Activated naive CD8-positive, alpha-beta T cell treated with anti-CD3 and anti-CD28 coated beads for 36 hours (primary cell): ENCODE measurements at places on chromosomes 4 and X. TPM values are rescaled to one million over a fixed set of nuclear protein-coding genes. Genes with fewer than 3 reads are reported as not detected.

Gene MAGEB1
- not detected for total RNA-seq

DNA sequence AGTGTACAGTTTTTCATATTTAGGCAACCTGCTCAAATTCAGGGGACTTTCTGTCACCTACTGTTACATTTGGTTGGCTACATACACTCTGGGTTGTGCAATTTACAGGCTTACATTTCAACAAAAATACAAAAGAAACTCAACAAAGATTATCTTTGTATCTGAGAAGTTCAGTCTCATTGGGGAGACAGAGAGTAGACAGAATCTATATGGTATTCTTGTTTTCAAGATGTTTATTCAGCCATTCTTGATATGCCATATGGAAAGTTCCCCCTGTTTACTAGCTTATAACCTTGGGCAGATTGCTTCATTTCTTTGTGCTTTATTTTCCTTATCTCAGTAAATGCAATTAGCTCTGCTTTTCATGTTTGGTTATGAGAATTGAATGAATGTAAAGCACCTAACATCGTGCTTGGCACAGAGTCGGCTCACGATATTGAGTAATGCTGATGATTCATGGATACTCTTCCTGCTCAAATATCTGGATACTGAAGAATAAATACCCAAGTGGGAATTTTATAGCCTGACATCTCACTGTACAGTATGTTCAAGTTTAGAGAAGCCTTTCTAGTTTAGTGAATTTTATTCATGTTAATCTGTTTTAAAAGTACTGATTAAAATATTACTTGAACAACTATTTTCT lies 96.5 kb upstream of the PACRGL start:
- no peaks in the 10 kb centered on the region for H3K36me3 ChIP-seq
- H3K27ac ChIP-seq = no peak overlapping the region
- no peak for DNase-seq
- H3K4me1 ChIP-seq = no peaks in the 10 kb centered on the region

Gene MAP7D2
- 0.70 TPM for total RNA-seq

Gene TCEAL2
- total RNA-seq = 0.40 TPM

DNA sequence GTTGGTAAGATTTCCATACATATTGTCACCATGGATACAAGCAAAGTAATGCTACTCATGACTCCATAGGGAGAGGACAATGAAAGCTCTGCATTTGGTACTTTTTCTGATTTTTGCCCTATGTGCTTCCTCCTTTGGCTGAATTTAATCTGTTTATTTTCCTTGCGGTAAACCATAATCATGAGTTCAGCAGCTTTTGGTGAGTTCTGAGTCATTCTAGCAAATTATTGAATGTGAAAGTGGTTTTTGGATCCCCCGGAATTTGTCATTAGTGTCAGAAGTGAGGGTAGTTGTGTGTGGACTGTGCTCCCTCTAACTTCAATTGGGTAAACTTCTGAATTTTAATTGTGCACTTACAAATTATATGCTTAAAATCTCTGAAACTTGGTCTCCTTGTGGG lies 170.3 kb downstream of the MOSPD2 start:
- H3K4me1 ChIP-seq = no peaks in the 10 kb centered on the region
- no peak for DNase-seq
- no peaks in the 10 kb centered on the region for H3K27me3 ChIP-seq
- no peak overlapping the region for H3K4me3 ChIP-seq

DNA sequence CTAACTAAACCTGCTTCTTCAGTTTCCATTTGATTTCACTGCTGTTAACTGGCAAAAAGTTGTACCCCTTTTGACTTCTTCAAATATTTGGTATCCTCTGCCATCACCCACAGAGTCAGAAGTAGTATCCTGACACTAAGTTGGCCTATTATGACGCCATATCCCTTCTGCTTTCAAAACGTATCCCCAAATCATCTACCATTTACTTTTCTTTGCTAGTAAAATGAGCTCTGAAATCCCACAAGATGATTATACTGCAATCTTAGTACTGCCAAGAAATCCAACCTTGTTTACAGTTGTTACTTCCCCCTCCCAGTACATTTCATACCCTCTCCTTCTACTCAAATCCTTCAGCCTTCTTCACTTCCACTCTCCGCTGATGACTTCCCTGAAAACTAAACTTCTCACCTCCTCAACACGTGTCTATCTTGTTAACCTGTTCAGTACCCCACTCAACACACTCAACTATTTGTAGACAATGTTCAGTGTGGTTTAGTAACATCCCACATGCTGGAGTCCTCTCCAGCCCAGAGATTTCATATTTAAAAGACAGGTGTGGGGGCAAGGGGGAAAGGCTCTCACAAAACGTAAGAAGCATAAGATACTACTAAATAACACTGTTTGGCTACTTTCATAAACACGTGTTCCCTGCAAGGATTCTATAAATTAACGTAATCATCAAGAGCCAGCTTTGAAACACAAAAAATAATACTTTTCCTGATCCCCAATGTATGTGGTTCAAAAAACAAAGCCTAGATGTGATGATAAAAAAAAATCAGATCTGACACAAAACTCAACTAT lies 1.3 kb downstream of the NAF1 start:
- peaks cover 34% of the 10 kb centered on the region for H3K4me1 ChIP-seq
- peak overlapping the region; percentile 85 for H3K4me3 ChIP-seq
- H3K36me3 ChIP-seq = peaks cover 44% of the 10 kb centered on the region
- H3K27me3 ChIP-seq = no peaks in the 10 kb centered on the region
- DNase-seq = no peak

GRCh38 chr4:7328913-7329638 lies 105.7 kb downstream of the PSAPL1 start:
- no peaks in the 10 kb centered on the region for H3K36me3 ChIP-seq
- no peaks in the 10 kb centered on the region for H3K4me1 ChIP-seq
- no peak overlapping the region for H3K4me3 ChIP-seq
- DNase-seq = no peak
- no peak overlapping the region for H3K27ac ChIP-seq
- H3K27me3 ChIP-seq = no peaks in the 10 kb centered on the region

DNA sequence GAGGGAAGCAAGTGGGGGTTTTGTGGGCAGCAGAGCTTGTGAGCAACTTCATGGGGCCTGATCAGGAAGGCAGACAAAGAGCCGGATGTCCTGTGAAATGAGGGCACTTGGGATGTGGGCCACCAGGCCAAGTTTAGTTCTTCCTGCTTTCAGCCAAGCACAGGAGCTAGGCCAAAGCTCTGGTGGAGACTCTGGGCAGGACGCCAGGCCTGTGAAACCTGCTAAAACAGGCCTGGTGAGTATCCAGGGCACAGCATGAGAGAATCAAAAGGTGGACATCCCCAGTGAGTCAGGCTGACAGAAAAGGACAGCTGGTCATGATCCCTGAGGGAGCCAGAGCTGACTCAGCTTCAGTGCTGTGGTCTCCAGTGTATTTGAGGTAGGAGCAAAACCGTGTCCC lies 95.7 kb downstream of the NPNT start:
- no peak for DNase-seq
- H3K4me1 ChIP-seq = no peaks in the 10 kb centered on the region
- H3K4me3 ChIP-seq = no peak overlapping the region
- no peak overlapping the region for H3K27ac ChIP-seq
- H3K36me3 ChIP-seq = no peaks in the 10 kb centered on the region

GRCh38 chrX:38402118-38402517 lies 49.7 kb downstream of the OTC start:
- H3K27me3 ChIP-seq = peaks cover 5% of the 10 kb centered on the region
- no peak overlapping the region for H3K27ac ChIP-seq
- H3K36me3 ChIP-seq = no peaks in the 10 kb centered on the region
- H3K4me1 ChIP-seq = no peaks in the 10 kb centered on the region
- H3K4me3 ChIP-seq = no peak overlapping the region

GRCh38 chr4:175371091-175371490 lies 441.0 kb downstream of the GPM6A start:
- H3K27me3 ChIP-seq = no peaks in the 10 kb centered on the region
- H3K4me1 ChIP-seq = no peaks in the 10 kb centered on the region
- H3K4me3 ChIP-seq = no peak overlapping the region
- no peaks in the 10 kb centered on the region for H3K36me3 ChIP-seq
- no peak for DNase-seq
- no peak overlapping the region for H3K27ac ChIP-seq

DNA sequence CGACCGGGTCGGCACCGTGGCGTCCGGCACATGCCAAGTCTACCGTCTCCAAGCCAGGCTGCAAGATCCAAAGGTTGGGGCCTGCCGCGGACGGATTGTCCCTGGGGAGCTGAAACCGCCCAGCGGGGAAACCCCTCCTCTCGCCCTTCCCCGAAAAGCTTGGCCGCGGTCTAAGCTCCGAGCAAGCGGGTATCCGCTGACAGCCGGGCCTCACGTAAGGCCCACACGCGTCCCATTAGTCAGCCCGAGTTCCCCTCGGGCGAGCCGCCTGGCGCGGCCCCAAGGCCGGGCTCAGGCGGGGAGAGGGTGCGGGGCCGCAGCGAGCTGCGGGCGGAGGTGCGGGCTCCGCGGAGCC lies 6.8 kb upstream of the BCOR start:
- DNase-seq = no peak
- H3K27ac ChIP-seq = no peak overlapping the region
- H3K4me1 ChIP-seq = peaks cover 4% of the 10 kb centered on the region
- H3K27me3 ChIP-seq = peaks cover 3% of the 10 kb centered on the region
- peak overlapping the region; percentile 50 for H3K4me3 ChIP-seq

- H3K4me3 ChIP-seq = peak within 1 kb of the TSS; percentile 81
- H3K36me3 ChIP-seq = peaks cover 6% of the 10 kb centered on the region
- H3K27ac ChIP-seq = peak within 1 kb of the TSS; percentile 73
These were observed at the start of gene KIAA0232 for GRCh38 chr4:6782147-6782845. Gene KIAA0232 (plus strand): TSS chr4:6782727. CDS start chr4:6824454, 41,727 bp downstream.

DNA sequence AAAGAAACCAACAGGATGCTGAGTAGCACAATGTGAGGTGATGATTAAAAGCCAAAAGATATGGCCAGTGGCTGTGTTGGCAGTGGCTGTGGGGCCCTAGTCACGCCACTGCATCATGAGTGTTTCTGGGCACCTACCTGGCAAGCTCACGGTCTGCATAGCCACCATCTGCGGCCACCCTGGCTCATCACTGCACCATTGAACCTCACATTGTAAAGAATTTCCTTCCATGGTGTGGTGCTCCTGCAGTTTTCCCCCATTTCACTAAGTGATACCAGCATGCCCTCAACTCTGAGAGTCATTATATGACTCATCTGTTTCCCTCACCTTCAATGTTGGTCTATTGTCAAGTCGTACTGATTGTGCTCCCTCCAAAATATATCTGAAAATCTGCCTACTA lies 45.5 kb upstream of the CLNK start:
- peak overlapping the region; percentile 84 for H3K27ac ChIP-seq
- no peak overlapping the region for H3K4me3 ChIP-seq
- H3K4me1 ChIP-seq = peaks cover 67% of the 10 kb centered on the region
- H3K27me3 ChIP-seq = no peaks in the 10 kb centered on the region
- H3K36me3 ChIP-seq = peaks cover 7% of the 10 kb centered on the region
- no peak for DNase-seq

Gene EXOSC9
- total RNA-seq = 96.1 TPM

GRCh38 chrX:72126539-72127140 lies 5.1 kb downstream of the RTL5 start:
- peaks cover 9% of the 10 kb centered on the region for H3K4me1 ChIP-seq
- peak; percentile 59 for DNase-seq
- peaks cover 52% of the 10 kb centered on the region for H3K27me3 ChIP-seq
- no peak overlapping the region for H3K27ac ChIP-seq

DNA sequence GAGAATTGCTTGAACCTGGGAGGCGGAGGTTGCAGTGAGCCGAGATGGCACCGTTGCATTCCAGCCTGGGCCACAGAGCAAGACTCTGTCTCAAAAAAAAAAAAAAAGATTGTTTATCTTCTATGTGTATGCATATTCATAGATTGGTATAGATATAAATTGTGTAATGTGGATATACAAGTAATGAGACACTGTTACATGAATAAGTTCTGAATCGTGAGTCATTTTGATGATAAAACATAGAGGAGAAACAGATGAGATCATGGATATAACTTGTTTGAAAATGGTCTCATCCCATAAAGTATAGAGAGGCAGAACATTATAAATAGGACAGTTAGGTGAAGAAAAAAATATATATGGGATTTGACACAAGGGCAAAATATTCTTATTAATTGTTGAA lies 628.0 kb downstream of the IL1RAPL1 start:
- H3K27ac ChIP-seq = no peak overlapping the region
- no peaks in the 10 kb centered on the region for H3K36me3 ChIP-seq
- no peak for DNase-seq

- no peaks in the 10 kb centered on the region for H3K36me3 ChIP-seq
- no peaks in the 10 kb centered on the region for H3K4me1 ChIP-seq
- no peak overlapping the region for H3K27ac ChIP-seq
These were observed 291.7 kb downstream of the EVC2 start for GRCh38 chr4:5416637-5417036.

Gene PFKFB1
- 0.86 TPM for total RNA-seq

Gene RNF150
- total RNA-seq = 0.02 TPM

DNA sequence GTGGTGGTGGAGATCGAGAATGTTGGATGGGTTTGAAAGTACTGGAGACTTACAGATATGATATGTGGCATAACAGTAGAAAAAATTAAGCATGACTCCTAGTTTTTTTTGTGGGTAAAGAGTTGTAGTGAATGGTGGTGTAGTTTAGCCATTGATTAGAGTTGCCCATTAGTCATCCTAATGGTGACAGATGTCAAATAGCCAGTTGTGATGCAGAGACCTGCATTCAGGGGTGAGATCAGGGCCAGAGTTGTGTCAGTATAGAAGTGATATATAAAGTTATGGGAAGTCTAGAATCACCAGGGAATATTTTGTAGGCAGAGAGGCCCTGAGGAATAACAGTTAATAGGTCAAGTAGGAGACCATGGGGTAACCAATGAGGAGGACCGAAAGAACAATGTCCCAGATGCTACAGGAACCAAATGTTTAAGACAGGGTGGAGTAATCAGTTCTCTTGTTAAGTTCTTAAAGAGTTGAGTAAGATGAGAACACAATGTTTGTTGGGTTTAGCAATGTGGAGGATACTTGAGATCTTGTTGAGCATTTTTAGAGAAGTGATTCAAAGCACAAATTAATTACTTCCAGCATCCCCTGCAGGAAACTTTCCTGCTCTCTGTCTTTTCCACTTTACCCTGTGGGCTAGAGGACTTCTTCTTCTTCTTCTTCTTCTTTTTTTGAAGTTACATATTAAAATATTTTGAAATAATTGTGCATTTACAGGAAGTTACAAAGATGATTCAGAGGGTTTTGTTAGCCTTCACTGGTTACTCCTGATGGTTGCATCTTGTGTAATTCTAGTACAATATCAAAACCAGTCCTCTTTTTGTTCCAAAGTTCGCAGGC lies 13.3 kb downstream of the SGMS2 start:
- H3K27me3 ChIP-seq = peaks cover 7% of the 10 kb centered on the region
- H3K4me3 ChIP-seq = no peak overlapping the region
- no peak overlapping the region for H3K27ac ChIP-seq
- no peaks in the 10 kb centered on the region for H3K4me1 ChIP-seq
- no peak for DNase-seq
- H3K36me3 ChIP-seq = no peaks in the 10 kb centered on the region

GRCh38 chrX:68343551-68343950 lies 89.7 kb downstream of the OPHN1 start:
- H3K4me3 ChIP-seq = no peak overlapping the region
- H3K27me3 ChIP-seq = no peaks in the 10 kb centered on the region
- H3K27ac ChIP-seq = no peak overlapping the region
- H3K4me1 ChIP-seq = no peaks in the 10 kb centered on the region
- DNase-seq = no peak

GRCh38 chr4:145481164-145481941 lies at the start of gene SMAD1:
Gene SMAD1 (plus strand): TSS chr4:145481853. CDS start chr4:145514614, 32,761 bp downstream.
- H3K27me3 ChIP-seq = peaks cover 49% of the 10 kb centered on the region
- H3K4me1 ChIP-seq = peaks cover 6% of the 10 kb centered on the region
- peak; percentile 57 for DNase-seq
- peak within 1 kb of the TSS; percentile 70 for H3K27ac ChIP-seq
- peaks cover 3% of the 10 kb centered on the region for H3K36me3 ChIP-seq

Gene PJA1
- 22.4 TPM for total RNA-seq

Gene GAGE2A
- total RNA-seq = not detected

GRCh38 chrX:144683247-144683646 lies 564.1 kb upstream of the SPANXN1 start:
- H3K4me3 ChIP-seq = no peak overlapping the region
- H3K4me1 ChIP-seq = no peaks in the 10 kb centered on the region
- no peak for DNase-seq
- H3K27ac ChIP-seq = no peak overlapping the region
- H3K27me3 ChIP-seq = no peaks in the 10 kb centered on the region
